ENCODE measurements at places on chromosomes 7 and 10.

- no peak for DNase-seq
Measured at GRCh38 chr7:122919643-122920181, 33.5 kb upstream of the CADPS2 start.

GRCh38 chr10:17406036-17406834, 48.2 kb downstream of the ST8SIA6 start:
- no peak for DNase-seq

GRCh38 chr10:79241990-79242619, 105.2 kb upstream of the PPIF start:
- peak; percentile 83 for DNase-seq

GRCh38 chr7:106811472-106811871, 53.6 kb upstream of the PIK3CG start:
- DNase-seq: no peak

- no peak for DNase-seq
Measured at GRCh38 chr7:157003756-157004520, 6.5 kb downstream of the MNX1 start.

DNA sequence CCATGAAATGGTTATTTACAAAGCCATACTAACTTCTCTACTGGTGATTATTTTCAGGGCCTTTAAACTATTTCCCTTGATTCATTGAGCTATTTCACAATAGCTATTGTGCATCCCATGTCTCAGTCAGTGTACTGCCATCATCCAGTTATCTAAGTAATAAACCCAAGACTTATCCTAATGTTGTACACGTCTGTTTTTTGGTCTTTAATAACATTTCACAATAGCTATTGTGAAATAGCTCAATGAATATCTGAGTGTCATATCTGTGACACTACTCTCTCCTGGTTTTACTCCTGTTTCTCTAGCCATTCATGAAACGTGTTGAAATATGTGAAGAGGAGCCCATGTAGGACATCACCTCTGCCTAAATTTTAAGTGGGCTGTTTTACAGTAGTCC, 36.5 kb upstream of the TMEM140 start:
- no peak for DNase-seq

DNA sequence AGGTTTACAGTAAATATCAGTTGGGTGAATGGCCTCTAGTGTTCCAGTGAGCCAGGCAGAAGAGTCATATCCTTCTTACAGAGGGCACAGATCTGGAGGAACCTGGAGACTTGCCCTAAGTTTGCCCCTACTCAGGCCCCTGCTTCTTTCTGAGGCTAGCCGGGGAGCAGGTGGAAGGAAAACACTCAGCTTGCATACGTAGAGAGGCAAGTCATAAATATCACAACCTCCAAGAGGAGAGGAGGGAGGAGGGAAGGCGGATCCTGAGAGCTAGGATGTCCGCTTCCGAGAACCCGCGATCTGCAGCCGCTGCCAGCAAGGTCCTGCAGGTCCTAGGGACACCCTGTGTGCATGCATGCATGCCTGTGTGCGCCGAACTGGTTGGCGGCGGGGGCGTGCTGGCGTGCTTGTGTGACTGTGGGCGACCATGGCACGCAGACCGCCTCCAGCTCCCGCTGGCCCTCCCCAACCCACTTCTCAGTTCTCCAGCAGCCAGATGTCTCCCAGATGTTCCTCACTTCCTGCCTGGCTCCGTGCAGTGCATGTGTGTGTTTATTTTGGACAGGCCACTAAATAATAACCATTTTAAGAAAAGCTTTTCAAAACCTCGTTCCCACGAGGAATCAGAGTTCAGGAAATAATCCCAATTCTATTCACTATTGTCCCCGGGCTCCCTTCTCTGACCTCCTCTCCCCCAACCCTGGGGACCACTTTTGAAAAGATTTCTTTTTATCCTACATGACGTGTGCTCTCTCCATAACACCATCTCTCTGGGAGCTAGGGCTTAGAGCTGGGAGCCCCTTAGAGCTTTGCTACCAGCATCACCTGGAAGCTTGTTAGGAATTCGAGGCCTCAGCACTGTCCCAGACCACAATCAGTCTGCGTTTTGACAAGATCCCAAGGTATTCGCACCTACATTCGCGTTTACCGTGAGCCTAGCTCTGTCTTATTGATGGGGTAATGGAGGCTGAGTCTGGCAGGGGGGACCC, 32.4 kb downstream of the UNC5B start:
- peak; percentile 71 for DNase-seq

DNA sequence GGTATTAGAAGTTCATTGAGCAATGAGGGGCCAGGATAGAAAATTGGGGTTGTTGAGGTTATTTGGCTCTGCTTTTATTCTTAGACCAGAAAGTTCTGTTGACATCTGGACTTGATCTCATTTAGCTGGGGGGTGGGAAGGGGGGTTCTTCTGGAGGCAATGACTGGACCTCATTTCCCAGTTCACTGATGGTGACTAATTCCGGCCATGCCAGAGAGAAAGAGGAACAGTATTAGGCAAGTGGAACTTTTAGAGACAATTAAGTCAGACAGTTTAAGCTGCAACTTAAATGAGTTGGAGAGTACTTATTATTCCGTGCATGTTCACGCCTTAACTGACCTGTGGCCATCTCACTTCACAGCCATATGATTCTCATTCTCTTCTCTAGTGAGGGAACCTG, 512.5 kb downstream of the REEP3 start:
- DNase-seq: no peak

- DNase-seq: no peak
Measured at GRCh38 chr7:69947998-69948397, 349.7 kb downstream of the AUTS2 start.

DNA sequence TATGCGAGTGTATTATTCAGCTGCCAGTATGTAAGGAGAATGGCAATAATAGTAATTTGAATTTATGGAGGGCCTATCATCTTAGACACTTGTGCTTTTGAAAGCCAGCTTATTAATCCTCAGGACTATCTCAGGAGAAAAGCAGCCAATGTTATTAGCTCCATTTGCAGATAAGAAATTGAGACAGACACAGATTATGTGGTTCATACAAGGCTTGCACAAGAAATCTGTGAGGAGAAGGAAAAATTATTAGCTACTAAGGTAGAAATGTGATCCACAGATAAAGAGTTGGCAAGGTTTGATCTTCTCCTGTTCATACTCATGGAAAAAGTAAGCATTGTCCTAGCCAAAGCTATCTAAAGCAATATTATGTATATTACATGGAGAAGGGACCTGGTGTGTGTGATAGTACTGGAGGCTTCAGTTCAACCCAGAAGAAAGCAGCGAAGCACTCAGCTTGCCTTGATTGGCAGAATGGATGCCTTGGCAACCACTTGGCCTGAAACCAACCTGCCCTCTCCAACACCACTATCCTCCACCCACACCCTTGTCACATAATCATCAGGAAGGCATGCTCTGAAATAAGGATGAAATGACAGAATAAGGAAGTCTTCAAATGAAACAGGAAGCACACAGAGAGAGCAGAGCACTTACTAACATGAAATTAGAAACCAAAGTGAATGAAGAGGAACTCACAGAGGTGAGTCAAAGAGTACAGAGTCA, 18.0 kb downstream of the MACC1 start:
- DNase-seq: peak; percentile 51
